Progenitor cell of endocrine pancreas (in vitro differentiated cells): ENCODE measurements at places on chromosomes 11 and 22.

DNA sequence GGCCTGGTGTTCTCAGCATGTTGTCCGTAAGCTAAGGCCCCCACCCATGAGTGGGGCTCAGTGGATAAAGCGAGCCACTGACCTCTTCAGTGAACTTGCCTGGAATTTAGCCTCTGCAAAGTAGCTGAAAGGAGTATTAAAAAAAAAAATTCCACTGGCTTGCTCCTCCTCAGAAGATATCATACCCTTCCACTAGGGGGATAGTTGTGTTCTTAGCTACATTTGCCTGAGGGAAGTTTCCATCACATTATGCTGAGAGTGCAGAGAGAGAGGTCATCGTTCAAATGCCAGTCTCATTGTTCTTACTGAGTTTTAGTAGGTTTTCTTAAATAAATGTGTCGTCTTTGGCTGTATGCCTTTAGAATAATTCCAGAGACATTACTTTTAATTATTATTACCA, 879.7 kb downstream of the JRKL start:
- DNase-seq, result no peak

DNA sequence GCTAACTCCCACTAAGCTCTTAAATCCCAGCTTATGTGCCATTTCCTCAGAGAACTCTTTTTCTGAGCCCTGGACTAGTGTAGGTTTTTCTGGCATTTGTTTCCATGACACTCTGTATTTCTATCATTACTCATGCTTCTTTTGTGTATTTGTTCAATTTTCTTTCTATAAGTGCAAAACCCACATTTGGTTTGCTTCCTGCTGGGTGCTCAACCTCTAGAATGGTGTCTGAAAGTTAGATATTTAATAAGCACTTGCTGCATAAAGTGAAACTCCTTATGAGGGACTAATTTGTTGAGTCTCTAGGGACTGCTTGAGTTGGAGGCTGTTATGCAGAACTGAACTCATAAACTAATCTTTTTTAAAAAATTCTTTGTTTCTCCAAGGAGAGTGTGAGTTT, 68.6 kb downstream of the SYT9 start:
- no peak for DNase-seq

GRCh38 chr11:86201371-86201884, 43.1 kb upstream of the EED start:
- DNase-seq, result no peak

GRCh38 chr11:87076260-87076783, 38.6 kb downstream of the TMEM135 start:
- DNase-seq, result no peak
